ENCODE measurements at places on chromosomes 11 and 22. TPM values are rescaled to one million over a fixed set of nuclear protein-coding genes. Genes with fewer than 3 reads are reported as not detected.

Gene MGAT3
- 0.13 TPM for total RNA-seq

Gene HBB
- 143 TPM for total RNA-seq

Gene OR6X1
- not detected for total RNA-seq

DNA sequence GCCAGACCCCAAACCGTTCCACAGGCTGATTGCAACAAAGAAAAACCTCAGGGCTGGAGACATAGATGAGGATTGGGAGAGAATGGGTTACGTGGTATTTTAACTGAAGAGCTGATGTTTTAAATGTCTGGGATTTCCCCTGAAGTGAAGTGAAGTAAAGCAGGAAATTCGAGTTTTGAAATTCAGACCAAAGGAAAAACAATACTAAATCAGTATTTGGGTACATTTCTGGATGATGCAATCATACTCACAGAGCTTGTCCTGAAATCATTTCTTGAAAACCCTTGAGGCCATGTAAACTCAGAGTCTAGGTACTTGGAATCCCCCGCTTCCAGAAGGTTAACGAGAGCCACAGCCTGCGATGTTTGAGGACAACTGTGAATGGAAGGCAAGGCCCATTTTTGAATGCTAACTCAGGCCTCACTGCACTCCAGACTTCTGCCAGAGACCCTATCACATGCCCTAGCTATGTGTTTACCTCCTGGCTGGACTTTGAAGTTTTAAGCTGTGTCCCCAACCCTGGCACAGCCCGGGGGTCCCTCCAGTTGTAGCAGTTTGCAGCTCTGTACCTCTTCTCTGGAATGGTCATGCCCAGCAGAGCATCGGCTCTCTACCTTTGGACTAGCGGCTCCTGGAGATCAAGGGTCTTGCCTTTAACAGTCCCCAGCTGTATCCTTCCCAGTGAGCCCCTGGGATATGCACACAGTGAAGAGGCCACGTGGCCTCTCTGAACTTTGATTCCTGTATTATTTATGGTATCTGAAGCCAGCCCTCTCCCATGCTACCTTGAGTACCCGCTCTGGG lies 5.4 kb upstream of the FTH1 start:
- peak; percentile 72 for DNase-seq

- DNase-seq: peak; percentile 76
Observed at GRCh38 chr11:3037040-3037944, 19.9 kb downstream of the CARS1 start.
